Thyroid gland (tissue), 4 donors: ENCODE measurements at places on chromosomes 7 and 10. TPM values are rescaled to one million over a fixed set of nuclear protein-coding genes. Genes with fewer than 3 reads are reported as not detected.

HOXA2 gene
- total RNA-seq = 2.6 TPM

DNA sequence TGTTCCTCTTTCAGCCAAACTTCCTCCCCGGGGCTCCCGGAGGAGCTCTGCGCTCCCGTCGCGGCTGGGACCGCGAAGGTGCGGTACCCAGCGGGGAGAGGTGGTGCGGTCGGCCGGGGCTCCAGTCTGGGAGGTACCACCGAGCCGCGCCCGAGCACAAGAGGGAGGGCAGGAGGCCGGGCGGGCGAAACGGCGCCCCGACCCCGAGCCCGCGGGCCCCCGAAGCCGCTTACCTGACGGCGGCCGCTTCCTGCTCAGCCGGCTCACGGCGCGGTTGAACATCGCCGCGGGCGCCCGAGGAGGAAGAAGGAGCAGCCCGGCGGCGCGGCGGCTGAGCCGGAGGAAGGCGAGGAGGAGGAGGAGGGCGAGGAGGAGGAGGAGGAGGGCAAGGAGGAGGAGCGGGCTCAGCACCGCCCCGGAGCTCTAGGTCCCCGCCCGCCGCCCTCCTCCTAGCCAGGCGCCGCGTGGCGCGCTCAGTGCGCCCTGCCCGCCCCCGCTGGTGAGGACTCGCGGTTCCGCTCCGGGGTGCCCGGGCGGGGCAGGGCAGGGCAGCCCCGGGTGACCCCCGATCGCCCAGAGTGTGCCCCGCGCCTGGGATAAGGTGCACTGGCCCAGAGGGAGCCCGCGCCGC, at the start of gene RGS10:
TSS of gene RGS10 (minus strand) at position 363 of the 631 bp plus-strand sequence. CDS start at position 282, 81 bp downstream.
- peak within 1 kb of the TSS; percentile 68 for H3K4me3 ChIP-seq
- H3K27ac ChIP-seq = peak within 1 kb of the TSS; percentile 88
- no peaks in the 10 kb centered on the region for H3K27me3 ChIP-seq
- peak; percentile 80 for DNase-seq
- H3K36me3 ChIP-seq = no peaks in the 10 kb centered on the region
- H3K4me1 ChIP-seq = peaks cover 20% of the 10 kb centered on the region

DNA sequence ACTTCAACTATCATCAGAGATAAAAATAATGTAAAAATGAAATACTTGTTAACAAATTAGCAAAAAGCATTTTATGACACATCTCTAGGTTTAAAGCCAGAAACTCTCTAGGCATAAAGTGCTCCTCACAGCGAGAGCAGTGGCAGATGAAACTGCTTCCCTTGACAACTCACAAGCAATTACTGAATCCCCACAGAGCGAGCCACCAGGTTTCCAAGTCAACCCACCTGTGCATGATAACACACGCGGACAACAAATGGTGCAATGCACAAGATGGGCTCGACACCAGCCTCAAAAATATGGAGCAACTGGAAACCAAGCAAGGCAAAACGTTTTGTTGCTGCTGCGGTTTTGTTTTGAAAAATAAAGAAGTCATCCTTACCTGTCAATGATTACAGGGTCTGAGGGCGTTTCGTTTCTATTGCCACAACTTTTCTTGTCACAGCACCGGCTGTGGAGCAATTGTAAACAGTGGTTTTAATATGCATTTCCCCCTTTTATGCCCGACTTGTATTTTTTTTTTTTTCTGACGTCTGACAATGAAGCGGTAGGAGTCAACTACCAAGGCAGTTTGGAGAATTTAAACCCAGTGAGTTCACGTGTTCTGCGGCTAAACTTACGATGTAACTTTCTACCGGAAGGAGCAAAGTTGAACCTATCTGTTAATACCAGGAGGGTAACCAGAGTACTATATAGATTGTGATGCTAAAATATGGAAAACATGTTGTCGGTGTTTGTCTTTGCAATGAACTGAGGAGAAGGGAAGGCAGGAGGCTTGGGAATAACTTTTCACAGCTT, 7.0 kb downstream of the EBF3 start:
- H3K36me3 ChIP-seq = no peaks in the 10 kb centered on the region
- peaks cover 37% of the 10 kb centered on the region for H3K27me3 ChIP-seq
- peaks cover 13% of the 10 kb centered on the region for H3K4me1 ChIP-seq
- no peak for DNase-seq
- H3K27ac ChIP-seq = no peak overlapping the region

GRCh38 chr10:8670461-8670860, 616.0 kb downstream of the GATA3 start:
- H3K4me3 ChIP-seq = no peak overlapping the region
- no peaks in the 10 kb centered on the region for H3K4me1 ChIP-seq
- H3K36me3 ChIP-seq = no peaks in the 10 kb centered on the region

GRCh38 chr7:55069271-55069792, 50.5 kb downstream of the EGFR start:
- no peak overlapping the region for H3K27ac ChIP-seq
- no peaks in the 10 kb centered on the region for H3K36me3 ChIP-seq
- DNase-seq = no peak

DNA sequence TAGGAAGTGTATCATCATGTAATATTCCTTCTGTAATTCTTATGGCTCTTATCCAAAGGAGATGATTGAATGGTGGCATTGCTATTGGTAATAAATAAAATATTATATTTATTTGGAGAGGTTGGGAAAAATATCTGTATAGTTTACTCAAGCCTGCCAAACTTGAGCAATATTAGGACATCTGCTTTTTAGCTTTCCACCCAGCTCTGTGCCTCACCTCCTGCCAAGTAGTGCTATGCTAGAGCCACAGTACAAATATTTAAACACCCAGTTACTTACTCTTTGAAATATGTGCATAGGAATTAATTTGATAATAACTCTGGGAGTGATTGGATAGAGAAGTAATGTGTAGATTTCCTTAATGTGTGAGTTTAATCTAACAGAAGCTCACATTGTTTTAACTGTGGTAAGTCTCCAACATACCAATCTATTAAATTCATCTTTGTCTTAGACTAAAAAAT, 129.2 kb downstream of the BBS9 start:
- H3K27me3 ChIP-seq = no peaks in the 10 kb centered on the region
- DNase-seq = no peak
- H3K4me1 ChIP-seq = no peaks in the 10 kb centered on the region

DNA sequence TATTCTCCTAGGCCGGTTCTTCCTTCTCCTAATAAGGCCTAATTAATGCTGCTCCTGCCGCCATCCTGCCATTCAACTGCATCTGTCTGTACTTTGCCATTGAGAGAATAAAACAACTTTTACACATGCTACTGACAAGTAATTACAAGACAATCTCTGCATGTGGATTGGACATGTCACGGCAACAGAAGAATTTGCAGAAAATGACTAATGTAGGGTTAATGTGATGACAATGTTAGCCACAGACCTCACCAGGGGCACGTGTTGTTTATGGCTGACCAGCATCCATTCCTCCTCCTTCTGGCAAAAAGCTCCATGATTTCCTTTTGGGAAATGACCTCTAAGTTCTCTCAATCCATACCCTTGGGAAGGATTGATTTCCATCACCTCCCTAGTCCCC, 58.0 kb downstream of the NEBL start:
- no peaks in the 10 kb centered on the region for H3K27me3 ChIP-seq
- H3K4me3 ChIP-seq = no peak overlapping the region
- peaks cover 23% of the 10 kb centered on the region for H3K36me3 ChIP-seq
- H3K27ac ChIP-seq = no peak overlapping the region

- no peak within 1 kb of the TSS for H3K27ac ChIP-seq
- peaks cover 26% of the 10 kb centered on the region for H3K27me3 ChIP-seq
- peaks cover 22% of the 10 kb centered on the region for H3K4me1 ChIP-seq
- no peaks in the 10 kb centered on the region for H3K36me3 ChIP-seq
- DNase-seq = peak; percentile 61
Measured at GRCh38 chr7:157010588-157011332, at the start of gene MNX1. TSS of gene MNX1 (minus strand) at chr7:157010663. CDS start at chr7:157010350, 313 bp downstream.

- no peaks in the 10 kb centered on the region for H3K4me1 ChIP-seq
- no peaks in the 10 kb centered on the region for H3K36me3 ChIP-seq
- peak within 1 kb of the TSS; percentile 90 for H3K27ac ChIP-seq
- H3K27me3 ChIP-seq = no peaks in the 10 kb centered on the region
Measured at GRCh38 chr10:69087590-69088470, at the start of gene SRGN. TSS of gene SRGN (plus strand) at chr10:69088103. CDS start at chr10:69088158, 55 bp downstream.
